ENCODE measurements at places on chromosomes 1 and 21. TPM values are rescaled to one million over a fixed set of nuclear protein-coding genes. Genes with fewer than 3 reads are reported as not detected.

CASQ1 gene
- polyA plus RNA-seq, result 0.35 TPM

ZNF683 gene
- polyA plus RNA-seq, result not detected

APCS gene
- not detected for polyA plus RNA-seq

GJA4 gene
- polyA plus RNA-seq, result 19.5 TPM

ESPN gene
- polyA plus RNA-seq, result 0.28 TPM

WNT2B gene
- 0.52 TPM for polyA plus RNA-seq

BTBD8 gene
- 0.82 TPM for polyA plus RNA-seq

ERVH48-1 gene
- not detected for polyA plus RNA-seq

PRDM16 gene
- polyA plus RNA-seq, result 1.6 TPM

TMEM50B gene
- 21.1 TPM for polyA plus RNA-seq

E2F2 gene
- polyA plus RNA-seq, result 0.10 TPM

SLC44A3 gene
- 2.5 TPM for polyA plus RNA-seq

C1orf87 gene
- polyA plus RNA-seq, result not detected

AKR7A3 gene
- 29.6 TPM for polyA plus RNA-seq

KIF14 gene
- 0.04 TPM for polyA plus RNA-seq

HAO2 gene
- not detected for polyA plus RNA-seq

ZBTB18 gene
- 5.0 TPM for polyA plus RNA-seq

BMP8B gene
- polyA plus RNA-seq, result 1.1 TPM

SRP9 gene
- 97.5 TPM for polyA plus RNA-seq

RCSD1 gene
- polyA plus RNA-seq, result 13.5 TPM

TAS1R2 gene
- not detected for polyA plus RNA-seq

BATF3 gene
- 8.8 TPM for polyA plus RNA-seq

SERTAD4 gene
- polyA plus RNA-seq, result 1.3 TPM

IFI16 gene
- 12.5 TPM for polyA plus RNA-seq

CACHD1 gene
- polyA plus RNA-seq, result 7.6 TPM

SPRR1A gene
- polyA plus RNA-seq, result not detected

SERPINC1 gene
- polyA plus RNA-seq, result not detected

FAM110D gene
- 13.3 TPM for polyA plus RNA-seq

NGF gene
- 0.66 TPM for polyA plus RNA-seq

S100A3 gene
- polyA plus RNA-seq, result 0.37 TPM

LCE2C gene
- polyA plus RNA-seq, result not detected

RPTN gene
- not detected for polyA plus RNA-seq

LHX4 gene
- polyA plus RNA-seq, result 0.03 TPM

TCHH gene
- polyA plus RNA-seq, result 0.05 TPM

CDK11B gene
- 35.4 TPM for polyA plus RNA-seq

RAB3B gene
- 0.56 TPM for polyA plus RNA-seq

ARMH1 gene
- 5.1 TPM for polyA plus RNA-seq

VAV3 gene
- 10.2 TPM for polyA plus RNA-seq

SYNC gene
- 5.6 TPM for polyA plus RNA-seq

TRIM58 gene
- polyA plus RNA-seq, result 0.34 TPM

TMEM82 gene
- polyA plus RNA-seq, result 0.04 TPM

IL19 gene
- polyA plus RNA-seq, result not detected

All from adipose tissue (tissue), 3 donors.